ENCODE measurements at places on chromosomes 12 and 14.
A peak's percentile ranks its signal among the peaks of the same experiment; 100 is the strongest.

- DNase-seq = no peak
Measured at GRCh38 chr12:3493859-3494176, 2.8 kb downstream of the PRMT8 start.

GRCh38 chr14:33578461-33579216 is 372.2 kb downstream of the EGLN3 start:
- no peak for DNase-seq

GRCh38 chr14:68291820-68292219 is 472.2 kb downstream of the RAD51B start:
- no peak for DNase-seq

- no peak for DNase-seq
Measured at GRCh38 chr12:52461693-52462092, 9.7 kb upstream of the KRT6B start.

- no peak for DNase-seq
Measured at GRCh38 chr12:52496590-52497071, 3.6 kb upstream of the KRT6A start.

DNA sequence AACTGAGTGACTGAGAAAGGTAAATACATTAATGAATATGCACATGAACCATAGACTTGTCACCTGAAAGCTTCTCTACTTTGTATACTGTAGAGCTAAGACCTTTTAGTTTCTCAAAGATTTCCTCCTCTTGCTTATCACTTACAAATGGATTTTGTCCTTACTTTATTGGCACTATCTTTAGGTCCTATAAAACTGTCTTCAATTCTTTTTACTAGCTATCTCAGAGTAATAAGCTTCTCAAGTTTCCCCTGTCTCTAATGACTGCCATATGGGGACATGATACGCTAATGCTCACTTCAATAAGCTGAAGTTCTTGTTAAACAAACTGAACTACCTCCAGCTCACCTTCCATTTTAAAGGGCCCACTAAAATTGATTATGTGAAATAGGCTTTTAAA is 468.2 kb upstream of the CCDC196 start:
- no peak for DNase-seq

DNA sequence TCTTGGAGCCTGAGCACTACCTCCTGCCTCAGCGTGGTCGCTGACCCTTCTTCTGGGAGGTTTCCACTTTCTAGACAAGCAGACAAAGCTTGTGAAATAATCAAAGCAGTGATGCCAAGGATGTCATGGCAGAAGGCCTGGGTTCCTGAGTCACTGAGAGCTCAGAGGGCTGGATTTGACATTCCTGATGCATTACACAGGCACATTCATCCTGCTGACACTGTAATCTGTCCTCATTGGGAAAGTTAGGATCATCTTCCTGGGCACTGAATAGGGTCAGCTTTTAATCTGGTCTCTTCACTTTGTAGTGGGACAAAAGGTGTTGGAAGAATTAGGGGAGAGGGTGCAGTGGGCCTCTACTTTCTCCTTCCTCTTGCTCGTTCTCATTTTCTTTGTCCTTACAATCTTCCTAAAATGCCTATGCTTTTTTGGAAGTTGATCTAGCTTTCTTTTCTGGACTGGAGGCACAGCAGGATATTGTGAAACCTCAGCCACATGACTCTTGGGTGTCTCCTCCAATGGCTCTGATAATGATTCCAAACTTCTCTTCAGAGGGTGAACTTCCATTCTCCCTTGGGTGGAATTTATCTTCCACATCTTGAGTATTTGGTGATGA is 29.6 kb downstream of the EEA1 start:
- peak; percentile 91 for DNase-seq

DNA sequence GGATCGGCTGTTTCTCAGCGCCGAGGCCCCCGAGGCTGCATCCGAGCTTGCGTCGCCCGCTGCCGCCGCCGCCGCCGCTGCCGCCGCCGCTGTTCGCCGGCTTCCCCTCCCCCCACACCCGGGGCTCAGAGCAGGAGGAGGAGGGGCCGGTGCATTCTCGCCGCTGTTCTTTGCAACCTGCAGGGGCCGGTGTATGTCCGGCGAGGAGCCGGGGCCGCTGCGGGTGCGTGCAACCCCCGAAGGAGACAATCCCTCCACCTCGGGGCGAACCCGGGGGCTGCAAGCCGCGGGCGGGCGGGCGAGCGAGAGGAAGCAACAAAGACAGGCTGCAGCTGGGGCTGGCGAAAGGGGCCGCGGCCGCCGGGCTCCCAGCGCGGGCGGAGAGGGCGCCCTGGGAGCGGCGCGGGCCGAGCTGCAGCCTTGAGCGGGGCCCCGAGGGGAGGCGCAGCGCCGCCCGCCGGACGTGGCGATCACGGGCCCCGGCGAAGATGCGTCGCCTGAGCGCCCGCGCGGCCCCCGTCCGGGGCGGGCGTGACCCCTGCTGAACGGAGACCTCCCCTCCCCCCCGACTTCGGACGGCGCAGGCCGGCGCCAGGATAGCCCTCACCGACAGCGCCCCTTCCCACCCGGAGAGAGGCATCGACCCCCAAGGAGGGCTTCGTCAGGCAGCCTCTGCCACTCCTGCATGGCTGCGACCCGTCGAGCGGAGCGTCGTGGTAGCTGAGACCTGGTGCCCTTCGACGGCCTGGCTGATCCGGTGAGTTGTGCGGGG is 702 bp downstream of the FAM222A start:
- DNase-seq = peak; percentile 29

GRCh38 chr14:73748858-73749357 is 34.7 kb upstream of the PNMA1 start:
- DNase-seq = no peak

- no peak for DNase-seq
Measured at GRCh38 chr14:23066368-23066767, 9.0 kb upstream of the CDH24 start.

GRCh38 chr14:78403278-78403815 is 233.2 kb downstream of the NRXN3 start:
- no peak for DNase-seq

DNA sequence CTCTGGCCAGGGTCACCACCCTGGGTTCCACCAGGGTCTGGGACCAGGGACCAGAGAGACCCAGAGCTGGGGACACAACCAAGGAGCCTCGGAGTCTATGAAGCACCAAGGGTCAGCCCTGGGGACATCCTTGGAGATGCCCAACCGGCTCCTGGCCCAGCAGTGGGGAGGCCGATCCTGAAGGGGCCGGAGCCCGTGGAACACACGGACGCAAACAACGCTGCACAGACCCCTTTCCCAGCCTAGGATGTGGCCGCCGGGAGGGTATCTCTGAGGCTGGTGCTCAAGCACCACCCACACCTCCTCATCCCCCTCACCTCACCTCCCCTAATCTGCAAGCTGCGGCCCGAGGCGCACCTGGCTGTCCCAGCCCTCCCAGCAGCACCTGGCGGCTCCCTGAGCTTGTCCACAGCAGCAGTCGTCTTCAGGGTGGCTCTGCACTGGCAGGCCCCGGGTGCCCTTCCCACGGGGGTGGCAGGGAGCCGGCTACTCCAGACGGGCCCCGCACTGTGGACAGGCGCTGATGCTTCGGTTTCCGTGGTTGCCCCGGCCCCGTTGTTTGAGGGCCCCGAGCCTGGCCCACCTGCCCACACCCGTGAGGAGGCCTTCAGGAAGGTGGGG is 146.8 kb upstream of the C14orf180 start:
- no peak for DNase-seq

DNA sequence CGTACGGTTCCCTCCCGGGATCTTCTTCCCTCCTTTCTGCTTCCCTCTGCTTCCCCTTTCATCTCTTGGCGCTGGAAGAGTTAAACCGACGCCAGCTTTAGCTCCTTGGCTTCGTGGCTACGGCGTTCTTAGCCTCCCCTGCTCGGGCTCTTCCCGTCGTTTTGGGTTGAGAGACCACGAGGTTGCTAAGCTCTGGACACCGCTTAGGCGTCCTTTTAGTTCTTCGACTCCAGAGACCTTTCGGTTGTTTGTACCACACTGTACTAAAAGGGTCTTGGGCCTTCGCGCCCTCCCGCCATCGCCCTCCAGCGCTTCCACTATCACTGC is 545 bp downstream of the CPSF2 start:
- no peak for DNase-seq

- peak; percentile 32 for DNase-seq
Measured at GRCh38 chr14:104120281-104120741, 18.1 kb upstream of the KIF26A start.

- no peak for DNase-seq
Measured at GRCh38 chr14:68408680-68409079, 384.2 kb downstream of the ZFP36L1 start.

GRCh38 chr12:66979251-66979650 is 289.9 kb upstream of the CAND1 start:
- DNase-seq = no peak

DNA sequence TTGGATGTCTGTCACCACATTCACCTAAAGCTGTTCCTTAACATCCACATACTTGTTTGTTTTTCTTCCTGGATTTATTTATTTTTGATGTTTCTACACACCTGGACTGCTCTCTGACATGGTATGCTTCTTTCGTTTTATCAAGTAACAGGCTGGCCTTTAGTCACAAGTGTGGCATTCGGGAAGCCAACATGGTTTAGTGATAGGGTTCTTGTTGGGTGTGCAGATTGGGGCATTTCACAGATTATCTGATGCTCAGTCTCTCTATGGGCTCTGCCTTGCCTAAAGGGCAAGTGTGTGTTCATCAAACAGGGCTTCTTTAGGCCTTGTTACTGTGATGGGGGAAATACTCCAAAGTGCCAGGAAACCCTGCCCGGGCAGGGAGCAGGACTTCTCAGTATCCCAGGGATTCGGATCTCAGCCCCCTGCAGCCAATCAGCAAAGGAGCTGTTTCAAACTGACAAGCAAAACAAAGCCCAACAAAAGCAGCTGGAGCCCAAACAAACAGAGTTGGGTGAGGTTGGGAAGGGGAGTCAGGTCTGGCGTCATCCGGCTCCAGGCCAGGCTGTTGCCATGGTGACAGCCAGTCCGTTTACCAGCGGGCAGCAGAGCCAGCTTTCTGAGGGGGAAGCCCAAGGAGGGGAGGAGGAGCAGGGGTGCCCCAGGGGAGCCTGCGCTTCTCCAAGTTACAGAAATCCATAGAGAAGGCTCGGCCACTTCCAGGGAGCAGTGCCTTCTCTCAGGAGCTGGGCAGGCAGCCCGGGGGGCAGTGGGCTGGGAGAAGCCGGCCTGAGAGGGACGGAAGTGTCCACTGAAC is 31.9 kb downstream of the FOS start:
- DNase-seq = peak; percentile 94

- DNase-seq = no peak
Measured at GRCh38 chr14:94111276-94112095, 950 bp downstream of the IFI27 start.

DNA sequence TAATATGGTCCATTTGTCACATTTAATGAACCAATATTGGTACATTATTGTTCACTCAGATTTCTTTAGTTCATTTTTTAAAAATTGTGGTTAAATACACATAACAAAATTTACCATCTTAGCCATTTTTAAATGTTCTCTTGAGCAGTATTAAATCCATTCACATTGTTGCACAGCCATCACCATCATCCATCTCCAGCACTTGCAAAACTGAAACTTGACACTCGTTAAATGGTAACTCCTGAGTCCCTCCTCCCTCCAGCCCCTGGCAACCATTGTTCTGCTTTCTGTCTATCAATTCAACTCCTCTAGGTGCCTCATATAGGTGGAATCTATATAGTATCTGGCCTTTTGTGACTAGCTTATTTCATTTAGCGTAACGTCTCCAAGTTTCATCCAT is 86.4 kb downstream of the ACACB start:
- no peak for DNase-seq

DNA sequence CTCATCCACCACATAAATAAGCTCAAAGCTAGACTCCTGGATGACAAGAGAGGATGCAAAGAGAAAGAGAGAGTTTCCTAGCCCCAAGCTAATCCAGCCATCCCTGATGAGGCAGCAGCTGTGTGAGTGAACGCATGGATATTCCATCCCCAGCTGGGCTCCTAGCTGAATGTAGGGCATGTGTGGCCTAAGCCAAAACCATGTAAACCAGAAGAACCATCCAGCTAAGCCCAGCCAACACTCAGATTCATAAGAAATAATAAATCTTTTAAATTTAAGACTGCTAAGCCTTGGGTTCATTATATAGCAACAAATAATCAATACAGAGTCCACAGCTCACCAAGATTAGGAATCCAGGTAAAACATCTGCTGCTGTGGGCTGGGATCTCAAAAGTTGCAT is 94.3 kb downstream of the TNFAIP2 start:
- DNase-seq = no peak

DNA sequence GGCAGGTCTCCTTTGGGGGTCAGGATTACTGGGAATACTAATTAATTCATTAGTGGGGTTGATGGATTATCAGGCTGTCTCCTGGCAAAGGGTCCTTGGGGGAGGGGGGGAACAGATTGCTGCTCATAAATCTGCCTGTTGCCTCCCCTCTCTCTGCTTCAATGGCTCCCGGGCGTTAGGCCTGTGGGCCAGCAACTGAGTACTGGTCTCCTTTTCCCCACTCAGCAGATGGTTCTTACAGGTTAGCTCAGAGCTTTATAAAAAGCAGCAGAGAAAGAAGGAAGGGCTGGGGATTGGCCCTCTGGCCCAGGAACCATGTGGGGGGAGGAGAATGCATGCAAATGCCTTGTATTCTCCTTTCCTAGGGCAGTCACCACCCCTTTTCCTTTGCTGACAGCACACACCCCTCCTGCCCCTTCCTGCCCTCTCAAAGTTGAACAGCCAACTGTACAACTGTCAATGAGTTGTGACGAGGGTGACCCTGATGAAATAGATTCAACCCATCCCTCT is 2.3 kb upstream of the NEUROD4 start:
- DNase-seq = no peak

DNA sequence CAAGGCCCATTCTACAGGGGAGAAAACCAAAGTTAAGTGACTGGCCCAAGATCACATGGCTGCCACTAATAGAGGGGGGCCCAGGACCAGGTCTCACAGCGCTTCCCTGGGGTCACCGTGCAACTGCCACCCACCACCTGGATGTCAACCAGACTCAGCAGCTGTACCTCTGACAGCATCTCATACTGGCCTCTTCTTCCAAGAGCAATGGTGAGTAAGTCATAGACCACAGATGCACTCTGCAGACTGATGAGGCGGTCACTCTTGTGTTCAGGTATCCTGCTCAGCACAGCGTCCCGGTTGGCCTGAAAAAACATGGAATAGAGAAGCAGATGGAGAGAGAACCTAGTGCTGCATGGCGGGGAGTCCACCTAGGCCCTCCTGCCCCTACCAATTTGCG is 139.9 kb downstream of the TTC7B start:
- DNase-seq = no peak

DNA sequence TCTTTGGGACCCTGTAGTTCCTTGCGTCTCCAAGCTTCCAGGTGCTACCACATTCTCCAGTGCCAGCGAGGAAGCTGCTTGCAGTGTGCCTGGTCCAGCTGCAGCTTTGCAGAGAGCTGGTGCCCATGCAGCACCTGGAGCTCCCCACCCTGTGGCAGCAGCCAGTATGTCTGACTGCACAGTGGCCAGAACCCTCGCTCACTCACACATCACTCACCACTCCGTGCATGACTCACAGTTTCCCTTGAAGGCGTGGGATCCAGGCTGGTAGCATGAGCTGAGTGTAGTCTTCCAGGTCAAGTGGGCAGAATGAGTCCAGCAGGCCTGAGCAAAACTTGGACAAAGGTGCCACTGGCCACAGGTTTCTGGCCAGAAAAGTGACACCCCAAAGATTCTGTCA is 33.6 kb downstream of the SDR9C7 start:
- no peak for DNase-seq
